ENCODE measurements at places on chromosomes 2 and 18.
A peak's percentile ranks its signal among the peaks of the same experiment; 100 is the strongest.

GRCh38 chr2:112821682-112822081, 14.9 kb downstream of the IL1B start:
- DNase-seq = no peak

GRCh38 chr2:176814740-176815367, 397.7 kb upstream of the HNRNPA3 start:
- DNase-seq = peak; percentile 3

GRCh38 chr2:10880586-10881321, 31.0 kb upstream of the KCNF1 start:
- DNase-seq = no peak

DNA sequence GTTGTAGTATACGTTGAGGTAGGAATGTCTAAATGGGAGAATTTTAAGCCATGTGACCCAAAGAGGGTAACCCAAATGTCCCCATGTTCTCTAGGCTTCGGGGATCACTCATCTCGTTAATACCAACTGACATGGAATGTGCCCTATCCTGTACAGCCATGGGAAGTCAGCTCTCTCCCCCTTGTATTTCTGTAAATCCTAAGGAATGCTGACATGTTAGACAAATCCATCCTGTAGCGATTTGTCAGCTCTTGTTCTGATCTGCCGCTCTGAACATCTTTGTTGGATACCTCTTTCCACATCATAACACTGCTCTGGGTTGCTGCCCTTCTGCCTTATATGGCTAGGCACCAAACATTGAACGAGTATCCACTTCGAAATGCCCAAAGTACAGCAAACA, 350.6 kb downstream of the RND3 start:
- no peak for DNase-seq

GRCh38 chr2:60316381-60317033, 236.9 kb downstream of the BCL11A start:
- DNase-seq = no peak

DNA sequence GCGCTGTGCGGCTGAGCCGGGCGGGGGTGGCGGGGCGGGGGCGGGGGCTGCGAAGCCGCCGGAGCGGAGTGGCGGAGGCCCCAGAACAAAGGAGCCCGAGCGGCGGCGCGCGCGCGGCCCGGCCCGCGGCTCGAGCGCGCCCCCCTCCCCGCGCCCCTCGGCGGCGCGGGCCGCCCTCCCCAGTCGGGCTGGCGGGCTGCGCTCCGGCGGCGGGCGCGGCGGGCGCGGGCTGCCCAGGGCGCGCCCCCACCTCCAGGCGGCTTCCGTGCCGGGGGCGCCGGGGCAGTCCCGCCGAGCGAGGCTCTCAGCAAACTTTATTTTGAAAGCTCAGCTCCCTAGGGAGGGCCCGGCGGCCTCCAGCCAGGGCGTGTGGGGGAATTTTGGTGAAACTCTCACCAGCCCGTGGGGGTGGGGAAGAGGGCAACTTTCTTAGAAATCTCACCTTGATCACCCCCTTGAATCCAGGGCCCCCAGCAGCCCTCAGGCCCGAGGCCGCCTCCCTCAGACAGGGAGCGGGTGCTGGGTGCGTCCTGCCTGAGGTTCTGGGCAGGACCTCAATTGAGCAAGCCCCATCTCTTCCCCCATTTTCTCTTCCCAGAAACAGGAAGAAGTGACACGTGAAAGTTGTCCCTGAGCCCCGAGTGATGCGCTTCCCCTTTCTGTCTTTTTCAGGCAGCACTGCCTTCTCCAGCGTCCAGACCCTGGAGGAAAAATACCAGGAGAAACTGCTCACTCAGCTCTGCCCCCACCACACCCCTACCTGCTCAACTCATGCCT, 786 bp downstream of the TET3 start:
- DNase-seq = peak; percentile 29

- no peak for DNase-seq
These were observed 8.2 kb downstream of the WDR54 start for GRCh38 chr2:74429487-74430451.

DNA sequence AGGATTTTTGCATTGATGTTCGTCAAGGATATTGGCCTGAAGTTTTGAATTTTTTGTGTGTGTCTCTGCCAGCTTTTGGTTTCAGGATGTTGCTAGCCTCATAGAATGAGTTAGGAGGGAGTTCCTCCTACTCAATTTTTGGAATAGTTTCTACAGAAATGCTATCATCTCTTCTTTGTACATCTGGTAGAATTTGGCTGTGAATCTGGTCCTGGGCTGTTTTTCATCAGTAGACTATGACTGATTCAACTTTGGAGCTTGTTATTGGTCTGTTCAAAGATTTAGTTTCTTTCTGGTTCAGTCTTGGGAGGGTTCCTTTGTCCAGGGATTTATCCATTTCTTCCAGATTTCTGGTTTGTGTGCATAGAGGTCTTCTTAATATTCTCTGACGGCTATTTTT, 166.7 kb downstream of the ST6GAL2 start:
- no peak for DNase-seq

DNA sequence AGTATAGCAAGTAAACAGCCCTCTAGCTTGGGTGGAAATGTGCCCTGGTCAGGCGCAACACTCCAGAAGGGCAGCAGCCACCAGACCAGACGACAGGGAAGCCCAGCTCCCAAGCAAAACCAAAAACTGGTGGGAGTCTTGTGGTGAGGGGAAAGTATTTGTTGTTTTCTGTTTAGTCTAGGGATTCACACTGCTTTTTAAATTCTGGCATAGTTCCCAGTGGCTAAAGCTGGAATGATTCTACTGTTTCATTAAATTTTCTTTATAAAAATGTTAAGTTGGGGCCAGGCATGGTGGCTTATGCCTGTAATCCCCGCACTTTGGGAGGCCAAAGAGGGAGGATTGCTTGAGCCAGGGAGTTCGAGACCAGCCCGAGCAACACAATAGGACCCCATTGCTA, 38.5 kb downstream of the MERTK start:
- no peak for DNase-seq

- DNase-seq = peak; percentile 73
These were observed 46.5 kb downstream of the MBP start for GRCh38 chr18:77086034-77086433.

- peak; percentile 80 for DNase-seq
These were observed 259.7 kb downstream of the LNPK start for GRCh38 chr2:175742367-175742766.

DNA sequence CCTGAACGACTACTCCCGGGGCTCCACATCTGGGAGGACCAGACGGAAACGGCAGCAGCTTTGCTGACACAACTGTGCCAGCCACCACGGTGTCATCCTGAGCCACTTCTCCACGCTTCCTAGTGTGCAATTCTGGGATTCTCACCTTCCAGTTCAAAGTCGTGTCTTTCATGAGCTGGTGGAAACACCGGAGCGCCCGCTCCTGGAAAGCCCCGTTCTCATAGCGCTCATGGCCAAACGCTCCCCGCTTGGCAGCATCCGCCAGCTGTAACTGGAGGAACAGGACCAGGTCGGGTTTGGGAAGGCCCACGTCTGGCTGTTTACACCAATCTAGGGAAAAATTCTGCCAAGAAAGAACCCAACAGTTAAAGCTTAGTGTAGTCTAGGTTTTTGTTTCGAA, 8.3 kb downstream of the DTYMK start:
- no peak for DNase-seq

- no peak for DNase-seq
These were observed 64.2 kb downstream of the TGOLN2 start for GRCh38 chr2:85263591-85263990.

DNA sequence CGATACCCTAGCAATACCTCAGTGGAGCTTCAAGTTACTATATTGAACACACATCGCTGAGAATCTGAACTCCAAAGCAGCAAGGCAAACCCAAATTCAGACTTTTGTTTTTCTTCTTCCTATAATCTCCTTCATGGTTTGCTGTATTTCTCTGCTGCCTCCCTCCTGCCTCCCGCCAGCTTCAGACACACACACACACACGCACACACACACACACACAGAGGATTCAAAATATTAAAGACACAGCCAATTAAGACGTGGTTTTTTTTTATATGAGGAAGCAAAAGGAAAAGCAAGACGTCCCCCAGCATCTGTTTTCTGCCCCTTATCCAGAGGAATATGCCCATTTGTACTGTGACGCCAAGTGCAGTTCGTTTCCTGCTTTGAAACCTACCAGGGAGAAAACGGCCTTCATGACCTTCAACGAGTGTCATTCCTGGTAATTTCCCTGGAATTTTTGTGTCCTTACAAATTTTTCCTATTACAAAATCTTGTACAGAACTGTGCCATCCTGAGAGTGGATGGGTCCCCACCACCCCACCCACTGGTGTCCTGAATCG, 547.9 kb upstream of the ID2 start:
- no peak for DNase-seq

- DNase-seq = peak; percentile 6
These were observed 449.0 kb upstream of the MMADHC start for GRCh38 chr2:150036622-150037021.

- DNase-seq = no peak
These were observed 76.3 kb upstream of the GALNT3 start for GRCh38 chr2:165870346-165870745.

- no peak for DNase-seq
These were observed 356.6 kb downstream of the FBXO15 start for GRCh38 chr18:73791081-73791480.

DNA sequence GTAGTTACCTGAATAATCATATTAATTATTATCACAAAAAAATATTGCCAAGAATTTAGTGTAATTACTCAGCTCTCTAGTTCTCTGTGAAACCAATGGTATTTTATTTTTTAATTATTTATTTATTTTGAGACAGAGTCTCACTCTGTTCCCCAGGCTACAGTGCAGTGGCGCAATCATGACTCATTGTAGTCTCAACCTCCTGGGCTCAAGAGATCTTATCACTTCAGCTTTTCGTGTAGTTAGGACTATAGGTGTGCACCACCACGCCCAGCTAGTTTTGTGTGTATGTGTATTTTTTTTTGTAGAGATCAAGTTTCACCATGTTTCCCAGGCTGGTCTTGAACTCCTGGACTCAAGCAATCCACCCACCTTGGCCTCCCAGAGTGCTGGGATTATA, 440.4 kb upstream of the CDH20 start:
- DNase-seq = peak; percentile 50

DNA sequence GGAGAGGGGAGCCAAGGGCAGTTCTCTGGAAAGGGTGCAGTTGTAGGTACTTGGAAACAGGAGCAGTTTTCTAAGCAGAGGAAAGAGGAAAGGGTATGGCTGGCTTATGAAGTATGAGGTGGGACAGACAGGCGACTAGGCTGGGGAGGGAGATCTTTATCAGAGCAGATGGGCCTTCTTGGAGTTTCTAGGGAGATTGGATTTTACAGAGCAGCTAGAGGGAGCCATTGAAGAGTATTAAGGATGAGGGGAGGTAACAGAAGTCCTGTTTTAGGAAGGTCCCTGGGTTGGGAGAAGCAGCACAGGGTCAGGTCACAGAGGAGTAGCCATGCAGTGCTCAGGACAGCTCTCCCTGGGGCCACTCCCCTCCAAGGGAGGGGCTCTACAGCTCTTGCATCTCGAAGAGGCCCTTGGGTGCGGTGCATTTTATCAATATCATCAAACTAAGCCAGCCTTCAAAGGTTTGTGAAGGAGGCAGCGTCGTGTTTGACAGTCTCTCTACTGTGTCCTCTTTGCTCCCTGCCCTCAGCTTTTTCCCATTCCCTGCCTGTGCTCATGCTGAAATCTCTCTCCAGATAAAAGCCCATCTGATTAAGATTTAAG, 154.3 kb downstream of the SETBP1 start:
- no peak for DNase-seq

DNA sequence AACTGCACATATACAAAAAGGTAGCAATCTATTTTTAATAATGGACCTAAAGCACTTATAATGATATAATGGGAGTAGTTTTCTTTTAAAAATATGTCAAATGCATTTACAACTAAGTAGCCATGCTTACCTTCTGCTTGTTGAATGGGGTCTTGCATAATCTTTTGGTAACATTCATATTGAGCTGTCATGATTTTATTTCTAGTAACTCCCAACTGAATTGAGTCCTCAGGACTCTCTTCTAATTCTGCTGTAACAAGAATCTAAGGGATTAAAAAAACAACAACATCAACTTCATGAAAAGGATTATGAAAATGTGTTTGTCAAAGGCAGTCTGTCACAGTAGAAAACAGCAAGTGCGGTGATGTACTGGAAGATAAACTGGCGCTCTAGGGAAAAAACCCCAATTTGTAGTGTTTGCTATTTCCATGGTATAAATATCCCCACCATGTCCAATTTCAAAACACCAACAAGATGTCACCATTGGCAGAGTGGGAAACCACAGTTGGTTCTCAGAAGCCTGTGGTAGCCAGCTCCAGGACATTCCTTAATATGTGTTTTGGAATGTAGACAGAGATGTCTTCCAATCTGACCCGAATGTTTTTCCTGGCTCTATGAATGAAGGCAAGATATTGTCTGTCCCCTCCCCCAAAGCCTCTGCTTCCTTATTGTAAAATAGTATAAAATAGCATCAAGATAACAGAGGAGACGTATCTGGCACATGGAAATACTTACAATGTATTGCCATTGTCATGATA, 64.8 kb downstream of the CALCRL start:
- peak; percentile 2 for DNase-seq

DNA sequence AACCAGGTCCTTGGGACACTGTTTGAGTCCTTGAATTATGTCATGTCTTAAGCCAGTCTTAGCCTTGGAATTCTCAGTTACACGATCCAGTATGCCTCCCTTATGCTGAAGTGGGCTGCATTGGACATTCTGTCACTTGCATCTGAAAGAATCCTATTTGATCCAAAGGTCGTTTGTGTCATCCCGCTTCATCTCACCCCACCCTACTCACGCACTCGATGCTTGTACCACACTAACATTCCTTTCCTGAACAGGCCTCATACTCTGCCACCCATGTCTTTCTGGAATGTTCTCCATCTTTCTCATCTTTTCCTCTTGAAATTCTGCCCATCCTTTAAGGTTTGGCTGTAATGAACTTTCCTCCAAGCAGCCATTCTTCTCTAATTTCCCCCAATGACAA, 27.9 kb upstream of the ZFP36L2 start:
- DNase-seq = no peak

DNA sequence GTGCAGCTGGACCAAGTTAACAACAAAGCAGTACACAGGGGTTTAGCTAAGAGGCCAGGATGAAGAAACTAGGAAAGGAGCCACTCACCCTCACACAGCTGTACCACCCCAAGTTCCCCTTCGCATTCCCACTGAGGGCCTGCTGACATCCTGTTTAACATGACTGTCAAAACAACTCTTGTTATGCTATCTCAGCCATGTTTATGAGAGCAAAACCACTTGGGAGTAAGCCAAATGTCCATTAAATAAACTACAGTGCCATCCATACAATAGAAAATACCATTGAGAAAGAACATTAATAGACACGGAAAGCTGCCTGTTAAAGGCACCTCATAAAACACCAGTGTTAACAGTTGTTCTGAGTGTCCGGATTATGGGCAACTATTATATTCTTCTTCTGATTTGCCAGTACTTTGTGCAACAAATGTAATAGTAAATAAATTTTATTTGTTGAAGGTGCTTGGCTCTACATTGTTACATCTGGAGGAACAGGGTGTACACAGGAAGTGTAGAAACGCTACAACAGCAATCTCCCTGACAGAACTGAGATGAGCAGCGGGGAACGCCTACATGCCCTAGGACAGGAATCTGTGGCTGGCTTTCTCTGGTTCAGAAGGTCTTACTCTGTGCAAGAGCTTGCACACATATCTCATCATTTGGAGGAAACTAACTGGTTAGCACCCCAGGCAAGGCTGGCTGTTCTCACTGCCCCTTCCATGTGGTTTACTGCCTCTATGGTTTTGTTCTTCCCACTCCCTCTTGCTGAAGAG, 85.6 kb downstream of the EHD3 start:
- peak; percentile 67 for DNase-seq

- DNase-seq = no peak
These were observed 1070.9 kb upstream of the FANCL start for GRCh38 chr2:59312029-59312428.

- no peak for DNase-seq
These were observed 31.0 kb downstream of the TSPYL6 start for GRCh38 chr2:54224997-54225396.

- DNase-seq = no peak
These were observed 164.9 kb downstream of the L3MBTL4 start for GRCh38 chr18:6249788-6250187.
